ENCODE measurements at places on chromosomes 13 and 19.

- DNase-seq: no peak
These were observed 325.1 kb downstream of the SLC7A1 start for GRCh38 chr13:29270271-29270985.

DNA sequence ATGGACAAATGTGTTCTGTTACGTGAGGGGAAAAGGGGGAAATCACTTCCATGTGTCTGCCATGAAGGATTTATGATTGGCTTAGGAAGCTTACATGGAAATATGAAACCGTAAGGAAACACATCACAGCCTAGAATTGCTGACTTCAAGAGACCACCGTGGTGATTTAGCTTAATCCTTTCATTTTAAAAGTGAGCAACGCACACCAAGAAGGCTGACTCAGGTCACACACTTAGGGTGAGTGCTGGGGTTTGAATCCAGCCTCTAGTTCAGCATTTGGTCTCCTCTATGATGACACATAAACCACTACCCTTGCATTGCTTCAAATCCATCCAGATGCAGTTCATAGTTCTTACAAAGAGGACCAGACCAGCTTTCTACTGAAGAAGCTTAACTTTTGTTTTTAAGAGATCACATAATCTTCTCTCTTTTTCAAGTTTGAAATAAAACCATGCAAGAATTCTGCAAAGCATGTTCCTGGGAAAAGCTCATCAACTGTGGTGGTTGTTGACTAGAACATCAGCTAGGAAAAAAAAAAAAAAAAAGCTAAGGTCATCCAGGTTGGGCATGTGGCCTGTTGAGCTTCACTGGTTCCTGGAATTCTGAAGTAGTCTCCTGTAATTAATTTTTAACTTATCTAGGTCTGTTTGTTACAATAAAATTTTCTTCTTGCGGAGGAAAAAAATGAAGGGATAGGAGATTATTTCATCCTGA lies 60.2 kb upstream of the KL start:
- no peak for DNase-seq

GRCh38 chr19:12946092-12946721 lies 545 bp downstream of the RAD23A start:
- no peak for DNase-seq

DNA sequence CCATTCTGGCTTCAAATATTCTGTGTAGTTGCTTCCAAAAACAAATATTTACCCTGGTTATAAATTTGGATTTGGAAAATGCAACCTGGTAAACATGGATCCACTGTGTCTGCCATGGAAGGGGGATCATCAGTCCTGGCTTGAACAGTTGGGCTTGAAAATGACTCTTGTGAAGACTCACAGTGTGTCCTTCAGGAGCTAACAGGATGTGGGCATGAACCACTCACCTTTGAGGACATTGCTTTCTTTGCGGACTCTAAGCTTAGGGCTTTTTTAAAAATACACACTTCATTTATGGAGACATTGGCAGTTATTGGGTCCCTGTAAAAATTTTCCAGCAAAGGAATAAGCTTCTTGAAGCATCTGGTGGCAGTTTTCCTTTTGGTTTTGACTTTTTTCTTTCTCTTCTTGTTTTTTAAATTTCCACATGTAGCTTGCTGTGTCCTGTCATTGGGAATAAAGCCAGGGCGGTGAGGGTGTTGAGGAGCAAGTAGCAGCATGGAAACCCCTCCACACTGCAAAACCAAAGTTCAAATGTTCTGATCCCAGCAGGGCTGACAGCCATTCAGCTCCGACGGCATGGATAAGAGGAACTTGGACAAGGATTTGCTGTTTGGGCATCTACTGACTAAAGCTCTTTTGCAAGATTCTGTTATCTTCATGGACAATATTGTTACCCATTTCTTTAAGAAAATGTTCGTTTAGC lies 39.5 kb upstream of the SERP2 start:
- no peak for DNase-seq

- DNase-seq: no peak
These were observed 42.1 kb downstream of the ZNRF4 start for GRCh38 chr19:5497297-5497696.

DNA sequence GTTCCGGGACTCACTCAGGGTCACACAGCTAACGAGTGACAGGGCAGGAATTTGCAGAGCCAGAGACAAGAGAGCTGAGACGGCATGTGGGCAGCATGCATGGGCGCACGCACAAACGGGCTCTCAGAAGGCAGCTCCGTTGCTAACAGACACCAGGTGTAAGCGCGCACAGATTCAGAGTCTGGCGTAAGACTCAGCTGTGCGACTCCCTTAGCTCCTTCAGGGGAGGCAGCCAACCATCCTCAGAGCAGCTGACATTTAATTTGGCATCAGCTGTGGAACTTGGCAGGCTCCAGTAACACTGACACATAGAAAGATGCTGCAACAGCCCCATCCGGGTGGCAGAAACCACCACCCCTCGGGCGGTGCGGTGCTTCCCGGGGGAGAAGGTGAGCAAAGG lies 7.5 kb upstream of the TM6SF2 start:
- DNase-seq: no peak

GRCh38 chr19:18417250-18418028 lies 1.8 kb upstream of the SSBP4 start:
- no peak for DNase-seq

- DNase-seq: no peak
These were observed 3.1 kb downstream of the SPC24 start for GRCh38 chr19:11152318-11153062.
